ENCODE measurements at places on chromosomes 5 and 9.

DNA sequence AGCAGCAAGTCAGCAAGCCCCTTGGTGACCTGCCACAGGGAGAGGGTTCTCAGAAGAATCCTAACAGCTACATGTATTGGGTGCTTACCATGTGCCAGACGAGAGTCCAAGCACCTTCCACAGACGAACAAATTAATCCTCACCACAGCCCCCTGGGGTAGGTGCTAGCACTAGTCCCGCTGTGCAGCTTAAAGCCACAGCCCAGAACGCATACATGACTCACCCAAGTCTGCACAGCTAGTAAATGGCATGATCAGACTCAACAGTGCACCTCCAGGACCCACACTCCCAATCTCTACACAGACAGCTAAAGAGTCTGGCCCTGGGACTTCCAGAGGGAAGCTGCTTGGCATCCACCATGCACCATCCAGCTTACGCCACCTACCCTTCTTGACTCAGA lies 111.5 kb downstream of the PAX5 start:
- DNase-seq = no peak

GRCh38 chr9:69443178-69443577 lies 118.2 kb downstream of the ENTREP1 start:
- DNase-seq = no peak

GRCh38 chr5:164650427-164650826 lies 1145.0 kb downstream of the MAT2B start:
- DNase-seq = no peak

DNA sequence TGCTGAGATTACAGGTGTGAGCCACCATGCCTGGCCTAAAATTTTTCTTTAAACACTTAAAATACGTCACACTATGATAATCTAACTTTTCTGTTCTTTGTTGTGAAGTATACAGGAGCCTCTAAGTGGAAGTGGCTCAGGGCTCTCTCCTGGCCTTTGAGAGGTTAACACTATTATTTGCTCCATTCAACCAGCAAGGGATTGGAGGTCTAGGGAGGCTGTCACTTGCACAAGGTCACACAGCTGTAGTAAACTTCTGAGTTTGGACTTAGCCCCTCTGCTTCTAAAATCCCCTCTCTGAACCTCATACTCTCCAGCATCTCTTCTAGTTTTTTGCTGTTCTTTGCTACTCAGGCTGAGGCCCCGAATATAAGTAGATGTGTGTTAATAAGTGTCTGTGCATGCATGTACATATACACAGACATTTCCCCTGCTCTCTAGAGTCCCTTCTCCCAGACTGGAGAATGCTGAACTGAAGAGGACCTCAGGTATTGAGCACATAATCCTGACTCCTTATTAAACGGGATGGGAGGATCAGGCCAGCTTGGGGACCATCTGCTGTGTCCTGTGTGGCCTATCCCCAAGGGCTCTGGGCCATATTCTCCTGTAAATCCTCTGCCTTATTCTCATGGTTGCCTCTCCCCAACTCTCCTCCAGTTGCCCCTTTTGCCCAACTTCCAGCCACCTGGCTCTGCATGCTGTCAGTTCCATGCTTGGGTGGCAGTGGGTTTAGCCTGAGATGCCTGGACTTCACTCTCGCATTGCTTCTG lies 87.0 kb upstream of the SPRY4 start:
- no peak for DNase-seq

- peak; percentile 50 for DNase-seq
These were observed 119.5 kb upstream of the CTNND2 start for GRCh38 chr5:12023614-12024241.

- no peak for DNase-seq
These were observed 287.0 kb upstream of the SEMA6A start for GRCh38 chr5:116861666-116862065.

DNA sequence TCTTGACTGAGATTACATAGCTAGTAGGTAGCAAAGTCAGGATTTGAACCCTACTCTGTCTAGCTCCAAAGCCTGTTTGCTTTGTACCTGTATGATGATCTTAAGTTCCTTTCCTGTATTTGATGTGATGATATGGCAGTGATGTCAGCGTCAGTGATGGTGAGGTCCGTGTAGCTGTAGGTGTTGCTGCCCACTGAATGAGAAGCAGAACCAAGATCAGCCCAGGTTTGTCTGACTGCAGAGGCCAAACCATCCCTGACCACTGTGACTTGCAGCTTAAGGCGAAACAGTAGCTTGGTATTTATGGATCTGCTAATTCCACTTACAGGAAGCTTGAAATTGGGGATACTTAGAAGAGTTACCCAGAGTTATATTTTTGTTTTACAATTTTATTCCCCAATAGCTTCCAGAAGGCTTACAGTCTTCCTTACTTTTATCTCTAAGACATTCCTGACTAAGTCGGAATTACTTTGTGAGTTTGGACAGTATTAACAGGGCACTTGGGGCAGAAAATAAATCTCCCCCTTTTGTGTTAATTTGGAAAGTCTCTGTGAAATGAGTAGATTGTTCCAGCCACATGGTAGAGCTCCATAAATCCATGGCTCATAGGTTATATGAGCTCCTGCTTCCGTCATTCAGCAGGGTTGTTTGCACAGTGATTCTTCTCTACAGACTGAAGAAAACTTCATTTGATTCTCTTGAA lies 273.4 kb downstream of the NR3C1 start:
- no peak for DNase-seq

DNA sequence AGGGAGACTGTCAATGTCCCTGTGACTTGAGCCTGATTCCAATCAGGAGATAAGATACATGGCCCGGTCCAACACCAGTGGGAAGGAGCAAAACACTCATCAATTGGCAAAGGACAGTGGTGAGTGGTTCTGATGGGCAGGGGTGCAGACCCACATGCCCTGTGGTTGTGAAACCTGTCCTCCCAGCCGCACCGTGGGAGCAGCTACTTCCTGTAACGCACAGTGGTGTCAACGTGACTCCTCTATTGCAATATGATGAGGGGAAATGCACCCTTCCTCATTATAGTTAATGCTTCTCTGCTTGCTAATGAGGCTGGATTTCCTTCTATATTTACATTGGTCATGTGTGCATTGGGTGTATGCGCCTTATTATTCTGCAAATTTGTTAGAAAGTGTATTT lies 223.0 kb downstream of the IRX1 start:
- DNase-seq = no peak

DNA sequence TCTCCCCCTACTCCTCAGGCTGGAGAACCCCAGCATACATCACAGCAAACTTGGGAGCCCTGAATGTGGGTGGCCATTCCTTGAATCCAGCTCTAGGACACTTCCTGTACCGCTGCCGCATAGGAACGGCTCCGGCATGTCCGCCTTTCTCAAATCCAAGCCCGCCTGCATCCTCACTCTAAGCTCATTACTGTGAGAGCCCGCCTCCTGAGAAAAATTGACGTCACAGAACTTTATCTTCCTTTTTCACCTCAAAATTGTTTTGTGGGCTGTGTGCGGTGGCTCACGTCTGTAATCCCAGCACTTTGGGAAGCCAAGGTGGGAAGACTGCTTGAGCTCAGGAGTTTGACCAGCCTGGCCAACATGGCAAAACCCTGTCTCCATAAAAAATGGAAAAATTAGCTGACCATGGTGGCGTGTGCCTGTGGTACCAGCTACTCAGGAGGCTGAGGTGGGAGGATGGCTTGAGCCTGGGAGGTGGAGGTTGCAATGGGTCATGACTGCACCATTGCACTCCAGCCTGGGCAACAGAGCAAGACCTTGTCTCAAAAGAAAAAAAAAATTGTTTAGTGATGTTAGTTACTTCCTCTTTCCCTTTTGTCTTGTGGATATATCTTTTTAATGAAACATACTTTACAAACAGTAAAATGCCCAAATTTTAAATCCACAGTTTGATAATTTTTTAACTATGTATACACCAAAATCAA lies 22.8 kb downstream of the RNF44 start:
- no peak for DNase-seq

GRCh38 chr5:149913436-149914419 lies 30.9 kb downstream of the PDE6A start:
- DNase-seq = no peak

- DNase-seq = no peak
These were observed 96.3 kb downstream of the ADAMTS12 start for GRCh38 chr5:33795496-33795895.

- no peak for DNase-seq
These were observed 9.9 kb downstream of the ZNF189 start for GRCh38 chr9:101408374-101409078.

GRCh38 chr5:180162304-180162661 lies 46.7 kb downstream of the RASGEF1C start:
- no peak for DNase-seq

GRCh38 chr5:10702911-10703491 lies 58.0 kb downstream of the DAP start:
- no peak for DNase-seq

GRCh38 chr5:82413302-82414040 lies 135.3 kb upstream of the RPS23 start:
- DNase-seq = no peak

- no peak for DNase-seq
These were observed 291.1 kb upstream of the TUT7 start for GRCh38 chr9:86645303-86645702.

DNA sequence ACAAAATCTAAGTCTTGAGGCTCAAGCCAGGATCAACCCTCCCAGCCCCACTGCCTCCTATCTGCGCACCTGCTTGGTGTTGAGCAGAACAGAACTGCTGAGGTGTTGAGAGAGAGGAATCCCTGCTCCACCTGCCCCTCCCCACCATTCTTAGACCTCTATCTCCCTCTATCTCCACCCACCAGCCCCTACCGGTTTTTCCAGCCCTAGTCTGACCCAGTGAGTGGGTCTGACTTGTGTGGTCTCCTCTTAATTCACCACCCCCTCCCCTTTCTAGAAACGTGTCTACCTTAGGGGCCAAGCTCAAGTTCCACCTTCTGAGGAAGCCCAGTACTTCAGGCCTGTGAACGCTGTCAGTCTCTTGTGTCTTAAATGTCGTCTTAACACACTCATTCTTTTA lies 93.7 kb downstream of the ARHGAP26 start:
- DNase-seq = no peak

GRCh38 chr5:50691399-50692016 lies 25.1 kb downstream of the PARP8 start:
- no peak for DNase-seq

DNA sequence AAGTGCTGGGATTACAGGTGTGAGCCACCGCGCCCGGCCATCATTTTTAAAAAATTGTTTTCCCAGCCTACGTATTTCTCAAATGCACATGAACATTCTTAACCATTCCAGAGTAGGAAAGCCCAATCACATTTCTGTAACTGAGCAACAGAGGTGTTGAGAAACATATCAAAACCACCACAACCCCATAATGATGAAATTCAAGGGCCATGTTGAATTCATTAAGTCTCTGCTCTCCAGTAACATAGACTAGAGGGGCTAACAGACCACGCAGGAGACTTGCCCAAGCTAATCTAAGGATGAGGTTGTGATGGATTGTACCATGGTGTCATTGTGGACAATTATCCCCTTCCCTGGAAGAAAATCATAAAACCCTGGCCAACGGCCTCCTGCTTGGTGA lies 52.9 kb downstream of the MYO10 start:
- no peak for DNase-seq

DNA sequence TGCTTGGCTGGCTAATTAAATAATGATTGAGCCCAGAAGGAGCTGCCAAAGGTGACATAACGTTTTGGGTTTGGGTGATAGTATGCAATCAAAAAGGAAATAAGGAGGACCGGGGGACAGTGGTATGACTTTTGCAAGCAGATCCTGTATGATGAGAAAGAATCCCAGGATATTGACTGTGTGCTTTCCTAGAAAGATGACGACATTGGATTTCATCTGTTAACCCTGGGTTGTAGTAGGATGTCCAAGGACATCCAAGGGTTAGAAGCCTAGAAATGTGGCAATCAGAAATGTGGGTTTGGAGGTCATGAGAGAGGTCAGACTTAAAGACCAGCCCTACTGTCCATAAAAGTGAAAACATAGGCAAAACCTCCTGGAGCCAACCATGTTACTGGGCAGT lies 50.3 kb upstream of the HMHB1 start:
- no peak for DNase-seq

DNA sequence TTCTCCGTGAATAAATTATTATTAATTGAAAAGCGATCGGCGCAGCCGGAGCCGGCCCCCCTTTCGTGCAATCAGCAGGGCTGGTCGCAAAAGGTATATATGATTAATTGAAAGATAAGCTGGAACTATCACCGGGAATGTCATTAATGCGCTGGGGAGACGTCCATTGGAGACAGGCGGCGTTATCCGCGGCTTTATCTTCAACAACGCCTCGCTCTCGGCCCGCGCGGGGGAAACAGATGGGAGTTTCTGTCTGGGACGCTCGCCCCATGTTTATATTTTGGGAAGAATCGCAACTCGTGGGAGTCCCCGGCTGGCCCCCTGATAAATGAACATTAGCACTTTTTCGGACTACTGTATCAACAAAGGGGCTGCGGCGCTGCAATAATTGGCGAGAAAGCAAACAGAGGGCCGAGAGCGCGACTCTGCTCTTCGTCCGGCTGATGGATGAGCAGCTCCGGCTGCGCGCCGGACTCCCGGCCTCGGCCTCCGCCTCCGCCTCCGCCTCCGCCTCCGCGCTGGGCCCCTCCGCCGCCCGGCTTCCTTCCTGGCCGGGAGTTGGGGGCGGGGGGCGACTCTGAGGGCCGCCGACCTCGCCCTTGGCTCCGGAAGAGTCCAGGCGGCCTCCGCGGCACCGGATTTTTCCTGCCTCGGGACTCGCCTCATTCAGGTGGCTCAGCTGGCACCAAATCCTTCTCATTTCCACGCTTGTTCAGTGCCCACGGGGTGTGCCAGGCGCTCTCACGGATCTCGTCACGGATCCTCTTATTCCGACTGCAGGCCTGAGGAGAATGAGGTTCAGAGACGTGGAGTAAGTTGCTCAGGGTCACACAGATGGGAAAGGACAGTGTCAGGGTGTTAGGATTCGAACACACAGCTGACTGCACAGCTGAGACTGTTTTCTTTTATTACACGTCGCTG lies 3.6 kb upstream of the NKX2-5 start:
- DNase-seq = no peak

DNA sequence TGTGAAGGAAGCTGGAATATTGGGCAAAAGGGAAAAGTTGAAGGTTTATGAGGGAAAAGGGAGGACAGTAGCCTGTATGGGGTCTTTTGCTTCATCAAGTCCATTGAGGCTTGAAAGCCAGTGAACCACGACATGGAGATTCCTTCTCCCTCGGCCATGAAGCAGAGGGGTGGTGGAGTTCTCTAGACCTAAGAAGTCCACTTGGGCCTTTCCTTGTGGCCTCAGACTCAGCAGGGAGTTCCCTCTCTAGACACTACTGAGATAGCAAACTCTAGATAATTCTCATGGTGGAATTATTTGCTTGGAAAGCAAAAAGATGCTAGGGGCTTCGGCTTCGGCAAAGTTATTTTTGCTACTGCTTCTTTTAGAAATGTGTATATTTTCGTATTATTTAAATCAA lies 78.5 kb downstream of the FOXD1 start:
- DNase-seq = no peak

DNA sequence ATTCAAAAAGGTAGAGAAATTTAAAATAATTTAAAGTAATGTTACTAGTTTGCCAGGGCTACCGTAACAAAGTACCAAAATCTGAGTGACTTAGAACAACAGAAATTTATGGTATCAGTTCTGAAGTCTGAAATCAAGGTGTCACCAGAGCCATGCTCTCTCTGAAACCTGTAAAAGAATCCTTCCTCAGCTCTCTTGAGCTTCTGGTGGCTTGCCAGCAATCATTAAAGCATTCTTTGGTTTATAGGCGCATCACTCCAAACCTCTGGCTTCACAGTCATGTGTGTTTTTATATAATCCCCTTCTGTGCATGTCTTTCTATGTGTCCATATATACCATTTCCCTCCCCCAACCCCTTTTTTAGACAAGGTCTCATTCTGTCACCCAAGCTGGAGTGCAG lies 220.3 kb downstream of the COX7C start:
- no peak for DNase-seq

- no peak for DNase-seq
These were observed 57.2 kb downstream of the WDR70 start for GRCh38 chr5:37436146-37436934.

GRCh38 chr5:141753971-141754713 lies 72.1 kb upstream of the ARAP3 start:
- DNase-seq = no peak

Measured in NCI-H1930 (cell line).